Uterus (tissue), 4 donors: ENCODE measurements at places on chromosomes 12 and 14. TPM values are rescaled to one million over a fixed set of nuclear protein-coding genes. Genes with fewer than 3 reads are reported as not detected.

Gene SAMD15
- total RNA-seq = 0.55 TPM

DNA sequence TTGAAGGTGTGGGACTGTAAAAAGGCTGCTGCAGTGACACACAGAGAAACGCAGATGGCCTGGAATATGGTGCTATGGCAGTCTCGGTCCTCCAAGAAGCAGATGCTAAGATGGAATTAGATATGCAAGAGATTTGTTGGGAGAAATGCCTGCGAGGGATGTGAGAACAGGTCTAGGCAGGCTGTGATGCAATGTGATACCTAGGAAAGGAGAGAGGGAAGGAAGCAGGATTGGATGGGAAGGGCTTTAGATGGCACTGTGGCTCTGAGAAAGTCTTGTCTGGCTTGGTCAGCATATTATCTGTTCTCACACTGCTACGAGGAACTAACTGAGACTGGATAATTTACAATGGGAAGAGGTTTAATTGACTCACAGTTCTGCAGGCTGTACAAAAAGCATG, 374.4 kb downstream of the BCAT1 start:
- DNase-seq = no peak

DNA sequence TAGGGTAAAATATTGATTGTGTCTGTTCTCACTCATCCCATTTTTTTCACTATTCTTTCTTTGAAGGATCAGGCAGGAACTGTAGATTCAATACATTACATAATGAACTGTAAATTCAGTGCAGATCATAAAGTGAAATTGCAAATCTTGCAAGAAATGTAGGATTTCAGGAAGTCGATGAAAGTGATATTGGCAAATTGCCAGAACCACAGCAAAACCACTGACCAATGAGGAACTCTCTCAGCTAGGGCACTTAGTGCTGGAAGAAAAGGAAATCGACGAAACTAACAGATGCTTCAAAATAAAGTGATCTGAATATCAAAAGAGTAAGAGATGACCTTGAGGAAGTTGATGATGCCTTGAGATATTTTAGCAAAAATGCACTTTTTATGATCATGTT, 157.6 kb downstream of the AACS start:
- no peak for DNase-seq

DNA sequence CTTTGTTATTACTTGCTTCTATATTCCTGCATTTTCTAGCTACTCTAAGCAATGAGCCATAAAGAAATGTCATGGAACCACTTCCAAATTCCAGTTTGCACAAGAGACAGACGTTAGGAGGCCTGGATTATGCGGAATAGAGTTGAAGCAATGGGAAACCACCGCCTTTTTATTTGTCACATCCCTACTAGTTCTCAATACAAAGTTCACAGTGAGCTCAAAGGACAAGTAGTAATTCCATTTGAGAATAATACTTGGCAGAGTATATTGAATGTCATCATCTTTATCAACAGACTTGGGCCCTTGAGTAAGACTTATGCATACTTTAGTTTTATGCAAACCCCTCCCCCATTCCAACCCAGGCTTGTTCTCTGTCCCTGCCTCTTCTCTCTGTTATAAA, 3.7 kb upstream of the SLC15A5 start:
- no peak for DNase-seq

DNA sequence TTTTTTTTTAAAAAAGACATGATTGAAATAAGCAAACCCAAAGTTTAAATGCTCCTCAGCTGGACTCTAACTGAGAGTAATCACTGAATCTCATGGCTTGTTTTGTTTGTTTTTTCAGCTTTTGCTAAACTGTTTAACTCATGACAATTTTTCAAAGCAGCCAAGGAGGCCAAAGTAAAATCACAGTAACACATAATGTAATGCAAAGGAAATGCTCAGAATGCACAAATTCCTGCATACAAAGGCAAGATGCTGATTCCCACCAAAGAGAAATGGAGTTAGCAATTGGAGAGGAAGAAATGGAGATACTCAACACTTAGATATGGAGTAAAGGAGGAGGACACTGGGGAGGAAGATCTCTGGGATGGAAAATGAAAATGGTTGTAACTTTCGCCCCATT, 126.2 kb upstream of the SOX5 start:
- DNase-seq = no peak

- no peak for DNase-seq
These were observed 25.2 kb downstream of the SLC24A4 start for GRCh38 chr14:92348154-92348553.

DNA sequence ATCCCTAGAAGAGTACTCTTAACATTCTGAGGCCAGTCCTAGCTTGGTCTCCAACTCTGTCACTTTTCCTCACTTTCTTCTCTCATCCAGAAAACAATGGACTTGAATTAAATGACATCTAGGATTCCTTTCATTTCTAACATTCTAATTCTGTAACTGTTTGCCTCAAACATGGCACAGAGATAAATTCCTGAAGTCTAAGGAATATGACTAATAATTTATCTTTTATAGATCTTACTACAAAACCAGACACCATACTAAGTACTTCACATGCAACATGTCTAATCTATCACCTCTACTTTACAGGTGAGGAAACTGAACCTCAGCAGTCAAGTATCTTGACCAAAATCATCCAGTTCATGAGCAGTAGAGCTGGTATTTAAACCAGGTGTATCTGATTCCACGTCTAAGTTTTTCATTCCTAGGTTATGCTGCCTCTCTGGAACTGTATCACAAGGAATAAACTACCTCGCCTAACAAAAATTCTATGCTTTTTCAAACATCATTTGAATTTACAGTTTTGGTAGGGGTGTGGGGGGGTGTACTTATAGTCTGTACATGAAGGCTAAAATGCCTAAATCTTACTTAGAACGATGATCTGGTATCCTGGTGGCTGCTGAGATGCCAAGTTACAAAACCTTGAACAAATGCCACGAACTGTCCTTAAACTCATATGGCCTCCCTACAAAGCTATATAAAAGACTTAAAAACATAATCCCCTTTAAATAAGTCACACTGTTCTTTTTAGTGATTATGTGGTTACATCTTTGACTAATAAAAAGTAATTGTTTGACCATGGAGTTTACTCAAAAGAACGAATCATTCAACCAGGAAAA, 41.6 kb downstream of the ATXN2 start:
- no peak for DNase-seq

Gene NFE2
- 0.40 TPM for total RNA-seq

DNA sequence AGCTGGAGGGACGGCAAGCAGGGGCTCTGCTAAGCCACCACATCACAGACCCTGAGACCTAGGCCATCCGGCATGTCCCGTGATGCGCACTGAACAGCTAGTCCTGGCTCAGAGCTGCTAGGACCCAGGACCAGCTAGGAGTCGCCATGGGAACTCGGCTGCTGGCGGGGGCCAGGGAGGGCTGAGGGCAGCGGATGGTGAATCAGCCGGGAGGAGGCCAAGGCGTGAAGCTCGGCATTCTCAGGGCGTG, 5.1 kb downstream of the AHNAK2 start:
- peak; percentile 90 for DNase-seq

- no peak for DNase-seq
These were observed 10.4 kb upstream of the ENDOU start for GRCh38 chr12:47735649-47736048.

- peak; percentile 70 for DNase-seq
These were observed 17.7 kb downstream of the SMCO2 start for GRCh38 chr12:27464220-27464554.

Gene TC2N
- total RNA-seq = 28.6 TPM

- DNase-seq = no peak
These were observed 213.4 kb upstream of the G2E3 start for GRCh38 chr14:30345511-30345910.

DNA sequence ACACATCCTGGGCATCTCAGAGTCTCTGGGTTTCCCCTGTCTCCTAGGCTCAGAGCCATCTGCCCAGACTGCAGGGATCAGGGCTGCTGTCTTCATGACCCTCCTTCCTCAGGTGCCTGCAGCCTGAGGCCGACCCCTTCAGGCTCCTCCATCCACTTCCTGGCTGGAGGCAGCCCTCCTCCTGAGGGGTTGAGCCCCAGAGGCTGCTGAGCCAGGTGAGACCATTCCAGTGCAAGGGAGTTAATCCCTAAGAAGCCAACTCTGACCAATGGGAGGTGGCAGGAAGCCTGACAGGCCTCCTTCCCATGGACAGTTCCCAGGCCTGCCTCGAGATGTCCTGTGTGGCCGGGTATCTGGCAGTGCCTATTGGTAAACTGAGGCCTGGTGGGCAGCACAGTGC, 8.4 kb upstream of the PPP4R4 start:
- DNase-seq = no peak

GRCh38 chr14:64790478-64790877, 86.3 kb downstream of the PLEKHG3 start:
- no peak for DNase-seq

GRCh38 chr12:106239951-106240335, 7.9 kb downstream of the CKAP4 start:
- no peak for DNase-seq

DNA sequence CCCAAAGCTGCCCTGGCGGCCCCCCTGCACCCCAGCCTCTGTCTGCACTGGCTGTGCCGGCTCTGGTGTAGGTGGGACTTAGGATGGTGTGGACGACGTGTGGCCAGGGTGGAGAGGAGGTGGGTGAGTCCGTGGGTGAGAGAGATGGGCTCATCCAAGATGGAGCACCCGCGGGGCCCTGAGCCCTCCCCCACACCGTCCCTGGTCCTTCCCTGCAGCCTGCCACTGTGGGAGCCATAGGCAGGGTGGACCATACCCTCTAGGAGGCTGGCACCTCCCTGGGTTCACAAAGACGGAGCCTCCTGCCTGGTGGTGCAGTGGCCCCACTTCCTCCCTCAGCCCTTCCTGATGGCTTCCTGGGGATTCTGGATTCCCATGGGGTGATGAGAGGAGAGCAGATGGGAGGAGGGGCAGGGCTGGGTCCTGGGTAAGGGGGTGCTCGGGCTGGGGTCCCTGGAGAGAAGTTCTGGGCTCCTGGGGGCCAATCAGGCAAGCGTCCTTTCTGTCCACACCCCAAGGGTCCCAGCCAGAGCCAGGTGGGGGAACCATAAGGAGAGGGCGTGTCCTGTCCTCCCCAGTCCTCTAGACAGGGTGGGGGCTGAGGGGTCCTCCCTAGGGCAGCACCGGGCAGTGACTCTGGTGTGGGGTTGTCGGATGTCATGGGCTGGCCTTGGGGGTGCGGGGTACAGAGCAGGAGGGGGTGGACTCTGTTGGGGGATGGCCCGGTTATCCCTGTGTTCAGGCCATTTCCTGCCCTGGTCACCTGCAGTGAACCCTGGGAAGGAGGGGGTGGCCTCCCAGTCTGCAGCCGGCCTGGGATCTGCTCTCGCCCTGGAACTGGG, 384.8 kb downstream of the TMEM121 start:
- no peak for DNase-seq

DNA sequence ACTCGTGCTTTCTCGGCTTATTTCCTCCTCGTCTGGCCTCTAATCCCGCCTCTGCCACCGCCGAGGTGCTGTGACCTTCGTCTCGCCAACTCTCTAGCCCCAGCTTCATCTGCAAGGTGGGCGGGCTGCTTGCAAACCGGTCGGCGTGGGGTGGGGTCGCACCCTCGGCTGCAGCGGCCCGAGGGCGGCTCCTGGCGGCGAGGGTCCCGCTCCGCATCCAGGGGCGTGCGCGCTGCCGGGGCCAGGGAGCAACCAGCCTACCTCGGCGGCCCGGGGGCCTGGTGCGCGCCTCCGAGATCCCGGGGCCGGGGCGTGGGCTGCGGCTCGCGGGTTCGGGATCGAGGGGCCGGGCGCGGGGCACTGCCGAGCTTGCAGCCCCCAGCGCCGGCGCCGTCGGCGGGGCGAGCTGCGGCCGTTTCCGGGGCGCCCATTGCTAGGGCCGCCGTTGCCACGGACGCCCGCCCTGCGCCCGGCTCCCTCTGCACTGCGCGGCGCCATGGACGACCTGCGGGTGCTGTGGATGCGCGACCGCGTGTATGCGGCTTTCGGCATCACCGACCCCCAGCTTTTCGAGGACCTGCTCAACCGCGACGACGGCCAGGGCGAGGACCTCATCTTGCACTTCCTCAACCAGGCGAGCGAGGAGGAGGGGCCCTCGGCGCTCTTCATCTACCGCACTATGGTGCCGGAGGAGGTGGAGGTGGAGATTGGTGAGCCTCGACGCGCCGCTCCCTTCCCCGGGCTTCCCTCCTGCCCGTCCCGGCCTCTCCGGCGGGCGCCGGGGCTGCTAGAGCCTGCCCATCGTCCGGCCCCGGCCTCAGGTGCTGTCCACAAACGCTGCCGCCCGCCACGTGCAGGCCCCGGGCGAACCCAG, at the start of gene DNAH10:
Gene DNAH10, plus strand, starts transcription at position 461 of the 874 bp plus-strand sequence. Its CDS starts 36 bp downstream, at position 497.
- no peak for DNase-seq

Gene ATL1
- total RNA-seq = 1.5 TPM

GRCh38 chr12:71981149-71981548, 42.5 kb downstream of the TPH2 start:
- DNase-seq = no peak

DNA sequence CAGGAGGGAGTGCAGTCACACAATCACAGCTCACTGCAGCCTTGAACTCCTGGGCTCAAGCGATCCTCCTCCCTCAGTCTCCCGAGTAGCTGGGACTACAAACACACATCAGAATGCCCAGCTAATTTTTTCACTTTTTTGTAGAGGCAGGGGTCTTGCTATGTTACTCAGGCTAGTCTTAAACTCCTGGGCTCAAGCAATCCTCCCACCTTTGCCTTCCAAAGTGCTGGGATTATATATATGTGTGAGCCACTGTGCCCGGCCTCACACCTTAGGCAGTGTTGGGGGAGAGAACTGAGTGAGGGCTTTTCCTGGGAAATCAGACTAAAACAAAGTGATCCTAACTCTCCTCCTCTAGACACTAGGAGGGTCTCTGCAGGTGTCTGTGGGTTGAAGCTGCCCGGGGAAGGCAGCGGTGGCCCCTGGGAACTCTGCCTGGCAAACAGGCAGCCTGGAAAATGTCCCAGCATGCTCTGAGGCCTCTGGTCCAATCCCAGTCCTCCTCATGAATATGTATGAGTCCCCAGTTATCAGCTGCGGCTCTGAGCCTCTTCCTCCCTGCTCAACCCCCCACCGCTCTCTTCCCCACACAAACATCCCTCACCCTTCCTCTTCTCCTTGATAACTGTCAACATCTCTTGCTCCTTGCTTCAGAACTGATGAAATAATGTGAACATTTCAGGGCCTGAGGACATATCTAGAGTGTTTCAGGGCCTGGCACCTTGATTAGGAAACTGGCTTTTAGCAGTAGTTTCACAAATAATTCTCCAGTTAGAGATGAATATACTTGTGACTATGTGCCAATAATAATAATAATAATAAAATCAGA, 7.9 kb upstream of the NAA25 start:
- DNase-seq = peak; percentile 24

GRCh38 chr12:87953256-87953860, 75.8 kb downstream of the C12orf50 start:
- DNase-seq = no peak

Gene ACVRL1
- total RNA-seq = 161 TPM

DNA sequence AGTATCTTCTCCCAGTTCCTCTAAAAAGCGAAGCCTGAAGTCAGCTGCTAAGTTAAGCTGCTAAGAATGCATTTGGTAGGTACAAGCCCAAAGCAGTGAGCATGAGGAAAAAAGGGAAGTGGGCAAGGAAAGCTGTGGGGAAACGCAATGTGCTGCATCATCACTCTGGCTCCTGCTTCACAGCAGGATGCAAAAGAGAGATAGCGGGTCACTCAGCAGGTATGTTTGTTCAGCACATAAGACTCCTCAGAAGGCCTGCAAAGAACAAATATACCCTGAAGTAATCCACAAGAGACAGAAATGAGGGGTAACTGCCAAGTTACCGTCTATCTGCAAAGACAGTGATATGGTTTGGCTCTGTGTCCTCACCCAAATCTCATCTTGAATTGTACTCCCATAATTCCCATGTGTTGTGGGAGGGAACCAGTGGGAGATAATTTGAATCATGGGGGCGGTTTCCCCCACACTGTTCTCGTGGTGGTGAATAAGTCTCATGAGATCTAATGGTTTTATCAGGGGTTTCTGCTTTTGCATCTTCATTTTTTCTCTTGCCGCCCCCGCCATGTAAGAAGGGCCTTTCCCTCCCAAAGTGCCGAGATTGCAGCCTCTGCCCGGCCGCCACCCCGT, 127.4 kb upstream of the EGLN3 start:
- DNase-seq = no peak
